ENCODE measurements at places on chromosomes 16 and 17. TPM values are rescaled to one million over a fixed set of nuclear protein-coding genes. Genes with fewer than 3 reads are reported as not detected.

Gene WDR81
- total RNA-seq: 17.9 TPM

Gene PPY
- not detected for total RNA-seq

Gene NEUROD2
- total RNA-seq: not detected

Gene PRR29
- not detected for total RNA-seq

Gene EIF4A3
- total RNA-seq: 31.0 TPM

Gene MNT
- 3.7 TPM for total RNA-seq

Gene CA7
- total RNA-seq: not detected

Gene C16orf89
- total RNA-seq: 5.4 TPM

Gene RAD51C
- total RNA-seq: 29.3 TPM

Gene TRIM37
- 20.5 TPM for total RNA-seq

Gene CES1
- total RNA-seq: 12.1 TPM

Gene TMEM114
- total RNA-seq: not detected

Gene ESRP2
- total RNA-seq: 1.2 TPM

Gene SOCS1
- 4.7 TPM for total RNA-seq

Gene CDH13
- total RNA-seq: 85.9 TPM

Gene KRT40
- not detected for total RNA-seq

Gene SETD6
- 12.9 TPM for total RNA-seq

Gene FOXL1
- total RNA-seq: 1.3 TPM

Gene OTOA
- total RNA-seq: not detected

Gene MPO
- 0.30 TPM for total RNA-seq

Gene ANTKMT
- 37.5 TPM for total RNA-seq

Gene GRAPL
- not detected for total RNA-seq

Gene PRSS27
- total RNA-seq: not detected

Gene GCSH
- 12.3 TPM for total RNA-seq

Gene PRDM7
- not detected for total RNA-seq

Gene ACSM3
- 27.0 TPM for total RNA-seq

Gene ABCA10
- total RNA-seq: 1.3 TPM

Gene GJC1
- total RNA-seq: 25.8 TPM

Gene CASKIN2
- total RNA-seq: 28.7 TPM

Gene USP43
- total RNA-seq: 0.24 TPM

Gene JPH3
- 0.08 TPM for total RNA-seq

Gene PRRT2
- 0.52 TPM for total RNA-seq
